ENCODE measurements at places on chromosomes 7 and 10.

GRCh38 chr10:77550378-77550777 lies 87.2 kb downstream of the KCNMA1 start:
- no peak for DNase-seq

DNA sequence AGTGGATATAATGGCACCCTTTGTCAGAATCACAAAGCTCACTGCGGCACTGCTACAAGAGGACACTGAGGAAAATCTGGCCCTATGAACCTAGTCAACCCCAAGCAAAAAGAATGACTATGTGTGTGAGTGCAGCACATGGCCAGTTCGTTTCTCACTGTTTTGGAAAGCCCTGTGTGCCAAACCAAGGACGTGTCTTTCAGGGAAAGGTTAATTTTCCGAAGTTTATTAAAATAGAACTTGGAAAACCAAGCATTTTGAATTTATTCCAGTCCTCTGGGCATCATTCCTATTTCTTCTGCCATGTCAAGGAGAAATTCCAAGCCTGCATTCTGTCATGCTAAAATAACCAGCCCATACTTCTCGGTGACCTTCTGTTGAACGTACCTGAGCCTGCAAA lies 471.8 kb downstream of the PLXDC2 start:
- no peak for DNase-seq

DNA sequence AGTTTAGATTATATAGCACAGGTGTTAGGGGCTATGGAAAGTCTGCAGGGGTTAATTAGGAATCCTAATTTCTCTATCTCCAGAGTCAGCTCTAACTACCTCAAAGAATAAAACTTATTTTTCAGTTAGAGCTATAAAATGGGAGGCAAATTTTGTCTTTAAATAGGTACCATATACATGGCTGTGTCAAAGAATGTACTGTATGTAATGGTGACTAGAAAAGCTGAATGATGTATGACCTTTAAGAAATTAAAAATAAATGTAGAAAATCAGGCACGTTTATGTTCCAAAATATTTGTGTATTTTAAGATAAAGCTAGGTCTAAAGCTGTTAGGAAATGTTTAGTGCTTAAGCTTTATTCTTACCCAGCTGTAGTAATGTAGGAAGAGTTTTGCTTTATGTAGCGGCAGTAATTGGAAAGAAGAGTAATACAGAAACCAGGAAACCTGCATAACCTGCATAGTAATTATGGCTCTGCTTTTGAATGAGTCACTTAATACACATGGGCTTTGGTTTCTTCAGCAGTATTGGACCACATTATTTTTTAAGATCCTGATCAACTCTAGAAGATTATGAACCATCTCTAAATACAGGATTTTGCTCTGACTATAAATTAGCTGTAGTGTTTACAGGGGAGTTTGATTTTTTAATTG lies 85.0 kb downstream of the KMT2E start:
- DNase-seq: no peak

DNA sequence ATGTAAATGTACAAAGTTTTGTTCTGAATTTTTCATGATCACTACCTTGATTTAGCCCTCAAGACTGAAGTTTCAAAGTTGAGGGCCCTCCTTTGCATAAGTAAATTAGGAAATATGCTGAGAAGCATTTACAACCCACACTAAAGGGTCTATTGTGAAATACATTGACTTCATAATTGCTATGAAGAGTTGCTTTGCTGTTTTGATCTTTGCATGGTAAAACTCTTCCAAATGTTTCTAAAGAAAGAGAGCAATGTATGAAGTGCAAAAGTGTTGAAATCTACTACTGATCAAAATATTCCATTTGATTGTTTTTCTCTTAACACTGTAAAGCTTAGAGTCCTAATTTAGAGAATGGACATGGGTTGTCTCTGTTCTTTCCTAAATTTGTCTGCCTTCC lies 77.2 kb downstream of the C7orf25 start:
- no peak for DNase-seq

GRCh38 chr7:66845379-66846095 lies 75.5 kb upstream of the TMEM248 start:
- DNase-seq: no peak

GRCh38 chr10:78436222-78436573 lies 402.5 kb downstream of the RPS24 start:
- no peak for DNase-seq

GRCh38 chr10:43125274-43125845 lies 12.9 kb upstream of the CSGALNACT2 start:
- no peak for DNase-seq

- no peak for DNase-seq
These were observed 17.7 kb upstream of the MINDY3 start for GRCh38 chr10:15877836-15878576.

DNA sequence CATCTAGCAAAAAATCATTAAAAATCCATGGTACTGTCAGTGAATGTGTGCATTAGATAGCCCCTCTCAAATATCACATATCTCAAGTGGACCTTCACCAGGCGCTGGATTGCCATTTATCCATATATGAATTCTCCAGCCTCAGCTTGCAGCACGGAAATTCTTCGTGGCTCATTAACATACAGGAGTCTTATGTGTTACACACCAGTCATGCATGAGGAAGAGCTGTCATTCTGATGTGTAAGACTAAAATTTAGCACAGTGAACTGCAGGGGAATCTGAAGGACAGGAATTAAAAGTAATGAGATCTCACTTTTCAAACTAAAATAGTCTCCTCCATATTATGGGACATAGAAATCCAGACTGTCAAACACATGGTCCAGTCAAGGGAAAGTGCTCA lies 542.4 kb upstream of the DPP6 start:
- no peak for DNase-seq

- DNase-seq: no peak
These were observed 51.2 kb upstream of the RELN start for GRCh38 chr7:104040666-104041065.

GRCh38 chr10:119326167-119326566 lies 118.8 kb downstream of the GRK5 start:
- DNase-seq: no peak

DNA sequence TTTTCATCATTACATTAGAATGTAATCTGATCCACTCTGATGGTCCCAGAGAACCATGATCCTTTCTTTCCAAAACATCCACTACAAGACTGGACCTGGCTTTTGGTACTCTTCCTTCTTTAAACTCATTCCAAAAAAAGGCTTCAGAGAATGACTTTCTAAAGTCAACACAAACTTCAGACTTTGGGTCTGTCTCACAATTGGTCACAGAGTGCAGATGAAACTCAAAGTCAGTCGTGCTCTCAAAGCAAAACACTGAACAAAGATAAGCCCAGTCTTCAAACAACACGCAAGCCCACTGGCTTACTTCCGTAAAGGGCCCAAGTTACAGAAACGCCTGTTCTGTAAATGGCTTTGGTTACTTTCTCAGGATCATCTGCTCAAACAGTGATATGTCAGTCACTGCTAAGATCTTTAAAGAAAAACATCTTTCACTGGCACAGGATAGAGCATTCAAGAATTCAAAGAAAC lies 250.9 kb upstream of the MKLN1 start:
- DNase-seq: no peak

GRCh38 chr10:290026-290725 lies 154.9 kb downstream of the ZMYND11 start:
- DNase-seq: no peak

DNA sequence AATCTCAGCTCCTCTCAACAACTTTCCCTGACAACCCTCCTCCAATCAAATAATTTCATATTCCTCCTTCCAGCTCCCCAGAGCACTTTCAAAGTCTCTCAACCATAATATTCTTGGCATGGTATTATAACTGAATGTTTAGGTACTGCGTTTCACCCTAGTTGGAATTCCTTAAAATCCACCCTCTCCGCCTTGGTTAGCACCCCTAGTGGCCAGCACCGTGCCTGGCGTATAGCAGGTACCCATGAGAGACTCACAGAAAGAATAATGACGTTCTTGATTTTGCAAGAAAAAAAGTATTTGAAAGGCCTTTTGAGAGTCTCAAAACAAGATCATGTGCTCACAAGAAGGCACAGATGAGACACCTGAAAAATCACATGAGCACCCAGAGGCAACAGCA lies 50.9 kb downstream of the GLI3 start:
- DNase-seq: no peak

DNA sequence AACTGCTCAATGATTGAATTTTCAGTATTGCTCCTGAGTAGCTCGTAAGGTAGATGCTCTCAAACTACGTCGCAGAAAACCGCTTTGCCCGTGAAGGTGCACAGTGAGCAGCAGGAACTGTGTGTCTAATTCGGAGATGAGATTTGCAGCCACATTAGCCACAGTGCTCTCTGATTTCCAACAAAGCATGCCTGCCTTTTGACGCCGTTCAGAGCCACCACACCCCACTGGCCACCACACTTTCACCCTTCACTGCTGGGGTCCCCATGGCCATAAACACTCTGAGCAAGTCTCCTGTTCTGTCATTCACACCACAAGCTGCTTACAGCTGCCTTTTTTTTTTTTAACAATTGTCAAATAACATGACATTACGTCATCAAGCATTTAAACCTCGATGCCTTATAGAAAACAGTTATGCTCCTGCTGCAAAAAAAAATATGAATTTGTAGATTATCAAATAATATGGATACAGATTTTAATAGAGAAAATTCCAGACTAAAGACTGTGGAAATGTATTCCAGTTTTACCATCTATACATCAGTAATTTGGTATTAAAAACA lies 578.8 kb upstream of the PFKP start:
- DNase-seq: no peak

DNA sequence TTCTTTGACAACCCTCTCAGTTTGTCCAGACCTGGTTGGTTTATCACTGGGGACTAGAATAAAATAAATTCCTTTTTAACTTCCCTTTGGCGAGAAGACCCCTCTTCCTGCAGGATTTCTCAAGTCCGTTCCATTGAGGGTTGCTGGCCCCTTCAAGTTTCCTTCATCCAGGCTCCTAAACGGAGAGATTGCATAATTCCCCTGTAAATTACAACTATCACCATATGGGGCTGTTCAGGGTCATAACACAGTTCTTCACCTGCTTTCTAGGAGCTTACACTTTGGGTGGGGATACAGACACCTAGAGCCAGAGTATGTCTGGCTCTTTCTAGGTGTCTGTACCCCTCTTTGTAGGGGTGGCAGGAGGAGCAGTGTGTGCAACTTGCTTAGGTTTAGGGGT lies 3.3 kb upstream of the COPS6 start:
- no peak for DNase-seq

DNA sequence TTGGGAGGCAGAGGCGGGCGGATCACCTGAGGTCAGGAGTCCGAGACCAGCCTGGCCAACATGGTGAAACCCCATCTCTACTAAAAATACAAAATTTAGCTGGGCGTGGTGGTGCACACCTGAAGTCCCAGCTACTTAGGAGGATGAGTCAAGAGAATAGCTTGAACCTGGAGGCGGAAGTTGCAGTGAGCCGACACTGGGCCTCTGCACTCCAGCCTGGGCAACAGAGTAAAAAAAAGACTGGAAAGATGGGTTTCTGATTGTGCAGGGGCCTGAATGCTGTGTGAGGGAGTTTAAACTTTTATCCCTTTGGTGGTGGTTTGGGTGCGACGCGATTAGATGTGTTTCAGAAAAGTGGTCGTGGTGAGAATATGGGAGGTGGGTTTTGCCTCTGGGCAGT lies 1.8 kb downstream of the CHST12 start:
- DNase-seq: no peak

DNA sequence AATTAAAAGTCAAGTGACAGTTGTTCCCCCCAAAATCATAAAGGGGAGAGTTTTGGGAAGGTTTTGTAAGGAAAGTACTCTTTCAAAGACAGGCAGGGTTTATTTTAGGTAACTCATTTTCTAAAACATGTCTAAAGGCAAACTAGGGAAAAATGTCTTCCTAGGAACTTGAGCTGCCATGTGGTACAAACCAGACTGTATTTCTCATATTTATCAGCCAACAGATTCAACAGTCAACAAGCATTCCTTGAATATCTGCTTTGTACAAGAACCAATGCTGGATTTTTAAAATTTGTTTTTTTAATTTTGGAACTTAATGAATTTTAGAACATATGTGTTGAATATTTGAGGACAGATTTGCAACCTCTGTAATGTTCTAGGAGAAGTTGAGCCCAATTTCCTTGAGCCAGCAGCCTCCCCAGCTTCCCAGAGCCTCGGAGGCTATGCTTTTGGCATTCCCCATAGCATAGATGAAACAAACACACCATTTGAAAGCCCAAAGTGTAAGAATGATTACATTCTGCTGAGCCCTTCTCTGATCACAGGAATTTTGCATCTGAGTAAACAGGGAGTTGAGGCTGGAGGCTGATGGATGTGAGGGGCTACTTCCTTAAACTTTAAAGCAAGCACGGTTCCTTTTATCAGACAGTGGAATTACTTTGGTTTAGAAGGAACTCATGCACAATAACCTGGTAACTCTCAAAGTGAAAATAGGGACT lies 345.1 kb downstream of the RNLS start:
- DNase-seq: no peak
